Activated CD4-positive, alpha-beta T cell treated with anti-CD3 and anti-CD28 coated beads, Interleukin-2, amount 50 U/mL, for 48 hours (primary cell): ENCODE measurements at places on chromosomes 1 and 21.

- DNase-seq: no peak
Observed at GRCh38 chr1:33358114-33358794, 37.4 kb upstream of the A3GALT2 start.

DNA sequence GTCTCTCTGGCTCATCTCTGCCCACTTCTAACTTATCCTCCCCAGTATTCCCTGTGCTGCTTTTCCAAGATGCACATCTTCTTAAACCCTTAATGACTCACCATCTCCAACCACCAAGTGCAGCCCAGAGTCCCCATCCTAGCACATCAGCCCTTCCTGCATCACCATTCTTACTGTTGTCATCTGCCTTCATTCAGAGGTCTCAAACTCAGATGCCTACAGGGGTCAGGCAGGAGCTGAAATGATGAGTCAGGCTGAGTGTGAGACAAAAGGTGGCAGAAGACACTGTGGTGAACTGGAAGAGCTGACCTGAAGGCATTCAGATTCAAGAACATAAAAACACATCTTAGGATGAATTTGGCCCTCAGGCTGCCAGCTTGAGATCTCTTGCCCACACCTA, 34.6 kb downstream of the OLFML2B start:
- no peak for DNase-seq

DNA sequence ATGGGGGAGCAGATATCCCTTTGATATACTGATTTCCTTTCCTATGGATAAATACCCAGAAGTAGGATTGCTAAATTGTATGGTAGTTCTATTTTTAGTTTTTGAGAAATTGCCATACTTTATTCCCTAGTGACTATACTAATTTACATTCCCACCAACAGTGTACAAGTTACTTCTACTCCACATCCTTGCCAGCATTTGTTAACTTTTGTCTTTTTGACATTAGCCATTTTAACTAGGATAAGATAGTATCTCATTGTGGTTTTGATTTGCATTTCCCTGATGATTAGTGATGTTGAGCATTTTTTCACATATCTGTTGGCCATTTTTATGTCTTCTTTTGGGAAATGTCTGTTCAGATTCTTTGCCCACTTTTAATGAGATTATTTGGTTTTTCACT, 620.6 kb upstream of the CAMK1G start:
- DNase-seq: no peak

DNA sequence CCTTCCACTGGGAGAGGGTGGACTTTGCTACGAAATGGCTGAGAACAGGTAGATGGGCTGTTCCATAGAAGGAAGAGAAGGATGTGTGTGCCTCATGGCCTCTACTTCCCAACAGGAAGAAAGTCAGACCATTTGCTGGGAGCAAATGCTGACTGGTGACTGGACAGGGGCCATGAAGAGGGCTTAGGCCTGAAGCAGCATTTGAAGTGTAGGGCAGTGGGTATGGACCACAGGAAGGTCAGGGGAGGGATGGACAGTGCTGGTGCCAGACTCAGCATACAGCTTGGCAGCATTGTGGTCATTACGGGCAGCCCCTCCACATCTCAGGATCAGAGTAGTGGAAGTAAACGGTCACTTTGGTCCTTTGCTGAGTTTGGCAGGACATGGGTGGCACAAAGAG, 275.7 kb downstream of the MATN1 start:
- no peak for DNase-seq

DNA sequence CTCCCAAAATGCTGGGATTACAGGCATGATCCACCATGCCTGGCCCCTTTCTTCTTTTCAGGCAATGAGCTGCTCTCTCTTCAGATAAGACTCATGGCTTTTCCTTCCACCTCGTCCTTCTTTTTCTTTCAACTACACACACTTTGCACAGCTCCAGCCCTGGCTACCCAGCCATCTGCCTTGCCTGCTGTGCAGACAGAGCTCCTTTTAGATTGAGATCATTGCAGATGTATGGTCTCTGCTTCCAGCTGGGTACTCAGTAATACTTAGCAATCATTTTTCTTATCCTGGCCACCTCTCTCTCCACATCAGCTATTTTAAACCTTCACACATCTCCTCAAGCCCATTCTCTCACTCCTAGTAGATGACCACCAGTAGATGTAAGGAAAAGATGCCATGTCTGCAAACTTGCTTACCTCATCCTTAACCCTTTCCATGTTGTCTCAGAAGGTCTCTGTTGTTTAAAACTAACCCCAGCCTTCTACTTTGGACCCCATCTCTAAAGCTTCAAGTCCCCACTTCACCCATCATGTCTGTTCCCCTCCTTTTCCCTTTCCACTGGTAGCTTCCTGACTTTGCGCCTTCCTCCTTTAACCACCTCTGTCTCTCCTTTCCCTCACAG, 7.3 kb downstream of the RAB4A start:
- no peak for DNase-seq

GRCh38 chr1:223212441-223212840, 69.4 kb upstream of the TLR5 start:
- DNase-seq: no peak
